ENCODE measurements at places on chromosomes 4 and X. TPM values are rescaled to one million over a fixed set of nuclear protein-coding genes. Genes with fewer than 3 reads are reported as not detected.
A peak's percentile ranks its signal among the peaks of the same experiment; 100 is the strongest.

Gene MAGEA1
- not detected for total RNA-seq

DNA sequence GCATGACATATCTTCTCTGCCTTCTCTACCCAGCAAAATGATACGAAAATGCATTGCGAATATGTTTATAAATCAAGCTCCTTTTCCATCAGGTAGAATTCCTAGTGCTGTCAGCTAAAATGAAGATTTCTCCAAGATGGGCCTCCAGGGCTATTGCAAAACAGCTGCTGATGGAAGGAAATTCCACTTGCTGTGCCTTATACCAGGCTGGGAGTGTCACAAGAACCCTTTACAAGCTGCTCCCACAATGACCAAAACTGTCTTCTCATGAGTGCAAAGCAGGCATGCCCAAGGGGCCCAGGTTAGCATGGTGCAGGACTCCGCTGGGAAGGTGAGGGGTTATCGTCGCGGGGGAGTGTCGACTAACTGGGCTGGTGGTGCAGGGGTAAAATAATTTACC lies 8.7 kb downstream of the HNRNPH2 start:
- DNase-seq = no peak

Gene JADE3
- 5.3 TPM for total RNA-seq

DNA sequence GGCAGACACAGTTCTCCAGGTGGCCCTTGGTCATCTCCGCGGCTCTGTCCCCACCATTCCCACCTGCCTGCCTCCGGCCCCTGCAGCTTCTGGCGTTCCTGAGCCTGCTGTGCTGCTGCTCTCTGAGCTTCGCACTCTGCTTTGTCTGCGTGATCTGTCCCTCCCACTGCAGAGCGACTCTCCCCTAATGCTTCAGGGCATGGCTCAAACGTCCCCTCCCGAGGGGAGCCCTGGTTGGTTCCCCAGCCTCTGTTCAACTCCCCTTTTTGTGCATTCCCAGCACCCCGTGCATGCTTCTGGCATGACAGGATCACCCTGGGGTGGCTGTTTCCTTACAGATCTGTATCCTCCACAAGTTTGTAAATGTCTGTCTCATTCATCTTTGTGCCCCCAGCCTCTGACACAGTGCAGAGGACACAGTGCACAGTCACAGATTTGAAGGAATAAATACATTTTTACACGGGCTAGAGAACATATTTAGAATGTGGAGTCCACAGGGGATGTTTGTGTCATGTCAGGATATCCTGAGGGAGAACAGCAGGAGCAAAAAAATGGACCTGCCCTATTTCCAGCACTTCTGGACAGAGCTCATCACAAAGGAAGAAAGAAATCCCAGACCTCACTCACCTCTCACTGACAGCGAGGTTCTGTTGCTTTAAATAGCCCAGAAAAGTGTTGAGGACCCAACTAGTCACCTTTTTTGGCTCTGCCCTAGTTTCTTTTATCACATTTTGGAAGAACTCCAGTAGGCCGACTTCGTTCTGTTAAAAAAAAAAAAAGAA lies 72.6 kb downstream of the GATB start:
- no peak for DNase-seq

DNA sequence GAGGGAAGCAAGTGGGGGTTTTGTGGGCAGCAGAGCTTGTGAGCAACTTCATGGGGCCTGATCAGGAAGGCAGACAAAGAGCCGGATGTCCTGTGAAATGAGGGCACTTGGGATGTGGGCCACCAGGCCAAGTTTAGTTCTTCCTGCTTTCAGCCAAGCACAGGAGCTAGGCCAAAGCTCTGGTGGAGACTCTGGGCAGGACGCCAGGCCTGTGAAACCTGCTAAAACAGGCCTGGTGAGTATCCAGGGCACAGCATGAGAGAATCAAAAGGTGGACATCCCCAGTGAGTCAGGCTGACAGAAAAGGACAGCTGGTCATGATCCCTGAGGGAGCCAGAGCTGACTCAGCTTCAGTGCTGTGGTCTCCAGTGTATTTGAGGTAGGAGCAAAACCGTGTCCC lies 95.7 kb downstream of the NPNT start:
- peak; percentile 81 for DNase-seq

DNA sequence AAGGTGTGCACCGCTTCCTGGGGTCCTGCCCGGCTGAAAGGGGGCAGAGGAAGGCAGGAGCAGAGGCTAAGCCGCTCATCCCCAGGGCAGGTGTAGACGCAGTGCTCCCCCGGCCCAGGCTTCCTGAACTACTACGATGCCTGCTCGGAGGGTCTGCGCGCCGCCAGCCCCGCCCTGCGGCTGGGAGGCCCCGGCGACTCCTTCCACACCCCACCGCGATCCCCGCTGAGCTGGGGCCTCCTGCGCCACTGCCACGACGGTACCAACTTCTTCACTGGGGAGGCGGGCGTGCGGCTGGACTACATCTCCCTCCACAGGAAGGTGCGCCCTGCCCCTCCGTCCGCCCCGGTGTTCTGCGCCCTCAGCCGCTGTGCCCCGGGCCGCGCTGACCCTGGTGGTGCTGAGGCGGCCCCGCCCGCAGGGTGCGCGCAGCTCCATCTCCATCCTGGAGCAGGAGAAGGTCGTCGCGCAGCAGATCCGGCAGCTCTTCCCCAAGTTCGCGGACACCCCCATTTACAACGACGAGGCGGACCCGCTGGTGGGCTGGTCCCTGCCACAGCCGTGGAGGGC lies 8.4 kb upstream of the SLC26A1 start:
- DNase-seq = no peak

GRCh38 chrX:123219916-123220315 lies 35.8 kb downstream of the GRIA3 start:
- peak; percentile 45 for DNase-seq

GRCh38 chr4:168648929-168649328 lies 152.1 kb downstream of the PALLD start:
- DNase-seq = no peak

DNA sequence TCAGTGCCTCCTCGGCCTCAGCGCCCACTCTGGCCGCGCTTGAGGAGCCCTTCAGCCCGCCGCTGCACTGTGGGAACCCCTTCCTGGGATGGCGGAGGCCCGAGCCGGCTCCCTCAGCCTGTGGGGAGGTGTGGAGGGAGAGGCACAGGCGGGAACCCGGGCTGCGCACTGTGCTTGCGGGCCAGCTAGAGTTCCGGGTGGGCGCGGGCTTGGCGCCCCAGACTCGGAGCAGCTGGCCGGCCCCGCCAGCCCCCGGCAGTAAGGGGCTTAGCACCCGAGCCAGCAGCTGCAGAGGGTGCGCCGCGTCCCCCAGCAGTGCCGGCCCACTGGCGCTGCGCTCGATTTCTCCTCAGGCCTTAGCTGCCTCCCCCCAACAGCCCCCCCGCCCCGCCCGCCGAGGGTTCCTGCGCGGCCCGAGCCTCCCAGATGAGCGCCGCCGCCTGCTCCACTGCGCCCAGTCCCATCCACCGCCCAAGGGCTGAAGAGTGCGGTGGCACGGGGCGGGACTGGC lies 1137.0 kb downstream of the PCDH18 start:
- DNase-seq = no peak

GRCh38 chr4:83704786-83705185 lies 168.9 kb downstream of the GPAT3 start:
- DNase-seq = no peak

DNA sequence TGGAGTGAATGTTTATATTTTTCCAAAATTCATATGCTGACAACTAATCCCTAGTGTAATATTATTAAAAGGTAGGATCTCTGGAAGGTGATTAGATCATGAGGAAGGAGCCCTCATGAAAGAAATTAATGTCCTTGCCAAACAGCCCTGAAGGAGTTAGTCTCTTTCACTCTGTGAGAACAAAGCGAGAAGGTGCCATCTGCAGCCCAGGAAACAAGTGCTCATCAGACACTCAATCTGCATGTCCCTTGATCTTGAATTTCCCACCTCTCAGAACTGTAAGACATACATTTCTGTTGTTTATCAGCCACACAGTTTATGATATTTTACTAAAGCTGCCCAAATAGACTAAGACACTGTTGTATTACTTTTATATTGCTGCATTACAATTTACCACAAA lies 1283.4 kb downstream of the PCDH7 start:
- no peak for DNase-seq
